NCI-H1105 treated with DMSO at 0.1 percent for 48 hours (cell line): ENCODE measurements at places on chromosomes 3 and 15.

- no peak for DNase-seq
Observed at GRCh38 chr3:66404903-66405700, 95.7 kb downstream of the LRIG1 start.

- DNase-seq: no peak
Observed at GRCh38 chr3:141405025-141405424, 36.7 kb downstream of the ZBTB38 start.

DNA sequence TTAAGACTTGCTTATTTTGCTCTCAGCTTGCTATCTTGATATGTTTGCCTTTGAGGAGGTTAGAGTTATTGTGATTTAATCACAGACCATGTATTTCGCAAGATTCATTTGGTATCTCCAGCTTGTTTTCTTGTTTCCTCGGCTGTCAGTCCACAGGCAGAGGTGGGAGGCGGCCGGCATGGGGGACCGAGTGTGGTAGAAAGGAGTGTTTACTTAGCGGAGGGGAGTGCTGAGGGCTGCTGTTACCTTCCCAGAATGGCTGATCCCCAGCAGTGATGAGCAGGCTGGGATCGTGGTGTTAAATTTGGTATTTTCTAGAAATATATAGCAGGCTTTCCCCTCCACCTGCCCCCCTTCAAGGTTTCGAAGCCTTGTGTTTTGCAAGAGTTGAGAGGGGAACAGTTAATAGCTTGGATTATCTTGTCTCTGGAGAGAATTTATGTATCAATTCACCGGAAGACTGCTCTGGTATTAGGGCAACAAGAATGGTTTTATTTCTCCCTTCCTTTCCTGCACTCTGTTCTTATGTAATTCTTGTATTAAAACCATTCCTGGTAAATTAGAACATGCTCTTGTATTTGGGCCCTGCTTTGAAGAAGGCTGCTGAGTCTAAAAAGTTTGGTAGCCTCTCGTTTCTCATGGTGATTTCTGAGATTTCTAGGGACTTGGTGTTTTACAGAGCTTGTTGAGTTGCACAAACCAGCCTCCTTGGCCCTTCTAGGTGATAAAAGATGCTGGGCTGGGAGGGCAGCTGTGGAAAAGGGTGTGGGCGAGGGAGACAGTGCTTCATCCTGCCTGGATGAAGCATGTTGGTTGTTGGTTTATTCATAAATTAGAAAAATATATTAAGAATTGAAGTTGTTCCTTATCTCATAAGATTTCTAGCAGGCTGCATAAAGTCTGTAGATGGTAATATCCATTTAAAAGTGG is 151.4 kb downstream of the IGF1R start:
- DNase-seq: peak; percentile 13

DNA sequence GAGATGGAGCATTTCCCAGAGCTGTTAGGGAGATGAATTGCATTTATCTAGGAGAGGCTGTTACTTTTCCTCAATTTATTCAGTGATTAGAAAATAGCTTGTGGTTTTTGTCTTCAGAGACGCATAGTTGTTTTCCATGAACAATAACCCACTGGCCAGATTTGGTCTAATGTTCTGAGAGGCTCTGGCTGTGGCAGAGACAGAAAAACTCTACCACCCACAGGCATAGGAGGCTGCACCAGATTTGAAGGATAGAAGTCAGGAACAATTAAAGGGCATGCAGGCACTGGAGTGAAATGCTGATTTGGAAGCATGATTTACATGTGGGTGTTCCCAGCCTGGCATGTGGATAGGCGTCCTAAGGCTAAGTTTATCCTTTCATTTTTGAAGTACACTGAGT is 143.5 kb downstream of the NFKBIZ start:
- no peak for DNase-seq

DNA sequence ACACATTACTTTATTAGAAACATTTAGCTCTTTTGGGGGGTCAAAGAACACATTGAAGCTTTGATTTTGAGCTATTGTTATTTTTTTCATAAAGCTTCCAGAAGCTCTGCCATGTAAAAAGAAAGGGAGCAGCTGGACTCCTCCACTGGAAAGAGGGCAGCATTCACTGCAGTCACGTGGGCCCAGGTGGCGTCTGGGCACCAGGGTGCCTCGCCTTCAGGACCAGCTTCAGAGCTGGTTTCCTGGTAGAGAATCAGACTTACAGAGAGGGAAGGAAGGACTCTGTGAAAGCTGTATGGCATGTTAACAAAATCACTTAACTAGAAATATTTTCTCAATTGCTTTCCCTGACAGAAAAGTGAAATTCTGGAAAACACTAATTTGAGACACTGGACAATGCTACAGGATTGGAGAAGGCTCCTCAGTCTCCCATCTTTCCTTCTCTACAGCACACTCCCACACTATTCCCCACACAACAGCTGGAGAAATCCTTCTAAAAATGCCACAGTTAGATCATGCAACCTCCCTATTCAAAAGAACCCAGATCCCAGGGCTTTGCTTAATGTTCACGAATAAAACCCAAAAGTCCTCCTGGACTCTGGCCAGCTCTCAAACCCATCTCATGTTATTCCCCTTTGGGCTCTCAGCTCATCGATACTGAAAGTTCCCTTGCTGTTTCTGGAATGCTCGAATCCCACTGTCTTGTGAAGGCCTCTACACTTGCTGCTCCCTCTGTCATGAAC is 83.2 kb downstream of the NFKBIZ start:
- no peak for DNase-seq

DNA sequence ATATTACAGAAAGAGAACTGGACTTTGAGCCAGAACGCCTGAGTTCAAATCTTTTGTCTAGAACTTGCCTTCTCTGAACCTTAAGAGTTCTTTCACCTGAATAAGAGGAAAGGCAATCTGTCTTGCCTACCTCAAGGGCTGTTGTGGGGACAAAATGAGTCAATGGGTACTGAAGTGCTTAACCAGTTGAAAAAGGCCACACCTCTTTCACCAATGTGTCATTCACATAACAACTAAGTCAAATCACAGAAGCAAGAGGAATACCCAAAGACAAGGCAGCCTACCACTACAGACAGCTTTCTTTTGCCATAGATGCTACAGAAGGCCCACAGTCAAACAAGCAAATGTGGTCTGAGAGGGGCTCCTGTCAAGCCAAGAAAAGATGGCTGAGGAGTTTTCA is 39.7 kb downstream of the NBEAL2 start:
- DNase-seq: no peak

DNA sequence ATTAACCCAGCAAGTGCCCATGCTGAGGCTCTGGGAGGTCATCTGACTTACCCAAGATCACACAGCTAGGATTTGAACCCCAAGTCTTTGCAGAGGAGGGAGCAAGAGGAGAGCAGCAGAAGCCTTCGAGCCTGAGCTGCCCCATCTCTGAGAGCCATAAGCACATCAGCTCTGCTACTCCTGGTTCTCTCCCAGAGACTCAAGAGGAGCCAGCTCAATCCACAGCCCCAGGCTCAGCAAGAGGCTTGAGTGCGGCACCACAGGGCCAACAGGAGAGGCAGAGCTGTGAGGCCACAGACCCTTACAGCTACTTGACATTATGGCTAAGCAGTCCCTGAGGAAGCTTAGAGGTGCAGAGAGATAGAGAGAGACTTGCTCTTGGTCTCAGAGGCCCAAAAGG is 15.9 kb upstream of the NTRK3 start:
- no peak for DNase-seq

DNA sequence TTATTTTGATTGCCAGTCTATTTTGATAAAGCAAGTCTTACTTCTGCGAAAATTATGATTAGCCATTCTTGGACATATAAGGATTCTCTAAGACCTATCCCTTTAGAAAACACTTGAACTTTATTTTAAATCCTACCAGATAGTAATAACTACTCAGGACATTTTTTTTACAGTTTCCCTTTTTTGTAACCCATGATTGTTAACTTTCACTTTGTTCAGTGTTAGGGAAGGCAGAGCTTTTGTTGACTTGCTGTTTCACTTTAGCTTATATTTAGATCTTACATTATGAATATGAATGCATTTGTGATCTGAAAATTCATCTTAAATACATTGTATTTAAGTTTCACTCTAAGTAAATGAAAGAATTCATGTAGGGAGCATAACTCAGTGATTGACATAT is 167.0 kb downstream of the AKAP13 start:
- no peak for DNase-seq

GRCh38 chr3:95341314-95341713 is 1278.5 kb downstream of the NSUN3 start:
- DNase-seq: peak; percentile 17

DNA sequence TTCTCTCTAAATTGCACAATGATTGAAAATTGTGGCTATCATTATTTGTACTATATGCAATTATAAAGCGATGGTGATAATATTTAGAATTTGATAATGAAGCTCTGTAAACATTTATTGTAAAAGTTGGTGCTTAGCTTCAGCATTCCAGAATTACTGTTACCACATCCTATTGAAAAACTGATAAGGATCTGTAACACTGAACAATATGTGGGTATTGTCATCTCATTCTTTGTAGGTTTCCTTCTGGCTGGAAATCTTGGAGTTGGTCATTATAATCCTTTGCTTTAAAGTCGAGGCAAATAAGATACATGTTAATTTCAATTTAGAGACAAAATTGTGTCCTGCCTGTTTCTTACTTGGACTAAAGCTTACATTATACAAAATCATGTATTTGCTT is 323.4 kb upstream of the GOLIM4 start:
- DNase-seq: no peak
